Kasumi-1 (cell line): ENCODE measurements at places on chromosomes 7 and 10.
A peak's percentile ranks its signal among the peaks of the same experiment; 100 is the strongest.

GRCh38 chr7:107631588-107632491 lies 28.8 kb upstream of the SLC26A4 start:
- DNase-seq: no peak

GRCh38 chr7:47458057-47458456 lies 123.9 kb downstream of the TNS3 start:
- no peak for DNase-seq

DNA sequence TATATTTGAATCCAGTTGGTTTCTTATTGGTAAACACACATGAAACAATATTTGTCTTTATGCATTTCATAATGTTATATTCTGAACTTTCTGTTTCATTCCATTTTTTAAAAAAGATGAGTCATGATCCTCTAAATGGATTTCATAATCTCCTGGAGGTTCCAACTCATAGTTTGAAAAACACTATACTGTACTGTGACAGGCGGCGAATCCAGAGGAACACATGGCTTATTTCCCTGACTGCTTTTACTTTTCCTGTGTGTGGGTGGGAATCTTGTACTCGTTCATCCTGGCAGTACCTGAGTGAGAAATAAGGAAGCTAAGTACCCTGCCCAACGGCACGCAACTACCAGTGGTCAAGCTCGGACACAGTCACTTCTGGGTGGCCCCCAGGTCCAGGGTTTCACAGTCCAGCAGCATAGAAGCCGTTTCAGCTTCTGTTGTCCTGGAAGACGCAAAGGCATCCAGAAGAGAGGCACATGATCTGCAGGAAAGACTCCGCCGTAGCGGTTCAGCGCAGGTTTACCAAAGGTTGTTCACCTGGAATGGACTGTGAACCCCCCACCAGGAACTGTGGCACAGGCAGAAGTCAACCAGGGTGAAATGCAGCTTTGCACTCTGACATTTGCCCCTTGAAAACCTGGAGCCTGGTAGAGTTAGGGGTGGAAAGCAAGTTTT lies 117.7 kb downstream of the CCNY start:
- peak; percentile 56 for DNase-seq

DNA sequence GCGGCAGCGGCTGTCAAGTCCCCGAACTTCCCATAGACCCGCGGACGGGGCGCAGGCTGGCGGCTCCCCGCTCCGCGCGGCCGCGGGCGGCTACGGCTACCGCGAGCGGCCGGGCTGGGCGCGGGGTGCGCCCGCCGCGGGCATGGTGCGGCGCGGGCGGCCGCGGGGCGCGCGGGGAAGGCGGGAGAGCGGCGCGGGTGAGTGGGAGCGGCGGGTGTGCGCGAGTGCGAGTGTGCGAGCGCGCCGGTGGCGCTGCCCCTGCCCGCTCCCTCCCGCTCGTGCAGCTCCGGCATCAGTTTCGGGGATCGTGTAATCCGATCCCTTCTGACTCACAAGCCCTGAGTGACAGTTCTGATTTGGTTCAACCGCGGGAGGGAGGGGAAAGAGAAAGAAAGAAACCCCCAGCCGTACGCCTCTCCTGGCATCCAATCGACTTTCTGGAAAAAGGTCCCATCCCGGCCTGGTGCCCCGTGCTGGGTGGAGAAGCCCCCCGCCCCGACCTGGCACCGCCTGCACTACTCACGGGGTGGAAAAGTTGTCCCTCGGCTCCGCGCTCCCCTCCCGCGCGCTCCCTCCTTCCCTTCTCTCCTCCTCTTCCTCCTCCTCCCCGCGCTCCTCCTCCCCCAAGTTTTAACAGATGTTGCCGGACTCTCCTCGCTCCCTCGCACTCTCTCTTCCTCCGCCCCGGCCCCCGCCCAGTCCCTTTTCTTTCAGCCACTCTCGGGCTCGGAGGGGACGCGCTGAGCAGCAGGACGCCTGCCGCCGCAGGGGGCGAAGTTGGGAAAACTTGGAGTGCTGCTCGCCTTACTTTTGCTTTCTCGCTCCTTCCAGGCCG lies at the start of gene GLI3:
GLI3 (minus strand) TSS at position 234 of the 835 bp plus-strand sequence. CDS start 13,956 bp downstream, outside the sequence.
- DNase-seq: peak; percentile 84

GRCh38 chr10:94678475-94678874 lies 5.1 kb upstream of the CYP2C18 start:
- DNase-seq: no peak

DNA sequence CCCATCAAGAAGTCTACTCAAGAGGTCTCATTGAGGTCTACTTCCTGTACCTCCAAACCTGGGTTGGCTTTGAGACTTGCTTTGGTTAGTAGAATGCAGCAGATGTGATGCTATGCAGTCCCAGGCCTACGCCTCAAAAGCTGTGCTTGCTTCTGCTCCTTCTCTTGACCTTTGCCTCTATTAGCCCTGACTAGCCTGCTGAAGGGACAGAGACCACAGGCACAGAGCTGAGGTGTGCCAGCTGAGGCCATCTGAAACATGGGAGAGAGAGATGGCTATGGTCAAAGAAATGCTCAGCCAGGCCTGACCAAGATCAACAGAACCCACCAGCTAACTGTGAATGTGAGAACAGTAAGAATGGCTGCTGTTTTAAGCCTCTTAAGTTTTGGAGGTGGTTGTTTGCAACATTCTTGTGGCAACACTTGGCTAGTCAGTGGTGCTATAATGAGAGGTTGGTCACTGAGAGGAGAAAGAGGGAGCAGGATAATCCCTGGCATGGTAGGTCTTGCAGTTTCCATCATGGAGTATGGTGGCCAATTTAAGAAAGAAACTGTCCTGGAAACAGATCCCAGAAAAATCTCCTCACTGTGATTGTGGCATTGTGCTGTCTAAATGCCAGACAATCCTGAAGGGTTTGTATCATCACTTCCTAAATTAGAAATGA lies 176.1 kb upstream of the PHYHIPL start:
- no peak for DNase-seq

- DNase-seq: no peak
These were observed 217.8 kb downstream of the DNAJB6 start for GRCh38 chr7:157554393-157555238.

DNA sequence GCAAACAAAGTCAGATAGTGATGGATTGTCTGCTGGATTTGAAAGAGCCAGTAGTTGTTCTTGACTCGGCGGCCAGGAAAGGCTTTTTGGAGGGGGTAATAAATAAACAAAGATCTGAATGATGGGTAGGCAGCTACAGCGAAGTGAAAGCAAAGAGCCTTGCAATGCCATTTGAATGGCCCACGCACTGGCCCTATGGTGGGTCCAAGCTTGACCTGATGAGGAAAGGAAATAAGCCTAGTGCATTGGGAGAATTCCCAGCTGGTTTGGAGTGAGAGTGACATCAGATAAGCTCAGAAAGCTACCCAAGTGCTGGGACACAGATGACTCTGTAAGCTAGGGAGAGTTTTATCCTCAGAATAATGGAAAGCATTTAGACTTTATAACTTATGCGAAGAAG lies 365.2 kb downstream of the PLXDC2 start:
- DNase-seq: no peak

DNA sequence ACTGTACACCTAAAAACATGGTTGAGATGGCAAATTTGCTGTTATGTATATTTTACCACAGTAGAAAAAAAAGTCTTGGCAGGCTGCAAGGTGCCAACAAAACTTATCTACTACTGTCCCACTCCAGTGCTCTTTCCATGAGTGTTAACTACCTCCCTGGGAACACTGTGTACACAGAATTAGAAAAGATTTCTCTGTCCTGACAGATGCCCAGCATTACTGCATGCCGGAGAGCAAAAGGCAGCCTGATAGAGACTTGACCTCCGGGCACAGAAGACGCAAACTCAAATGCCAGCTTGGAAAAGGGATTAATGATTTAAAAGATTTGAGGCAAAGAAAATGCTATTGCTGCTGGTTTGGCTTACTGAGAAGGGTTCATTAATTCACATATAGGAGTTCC lies 228.8 kb downstream of the TMEM178B start:
- no peak for DNase-seq

DNA sequence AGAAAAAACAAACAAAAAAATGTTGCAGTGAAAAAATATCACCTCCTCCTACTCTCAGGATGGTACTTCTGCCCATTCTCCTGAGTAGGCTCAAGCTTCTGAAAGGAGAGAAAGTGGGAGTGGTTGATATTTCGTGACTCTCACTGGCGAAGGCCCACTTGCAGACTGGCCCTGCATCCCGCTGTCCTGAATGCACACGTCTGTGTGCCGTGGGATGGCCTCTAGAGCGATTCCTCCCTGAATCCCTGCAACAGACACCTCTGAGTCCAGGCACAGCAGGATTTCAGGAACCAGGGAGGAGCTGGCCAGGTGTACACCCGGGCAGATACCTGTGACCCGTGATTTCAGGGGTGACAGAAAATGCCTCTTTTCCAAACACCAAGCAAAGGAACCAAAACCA lies 319.2 kb downstream of the DPP6 start:
- DNase-seq: no peak

DNA sequence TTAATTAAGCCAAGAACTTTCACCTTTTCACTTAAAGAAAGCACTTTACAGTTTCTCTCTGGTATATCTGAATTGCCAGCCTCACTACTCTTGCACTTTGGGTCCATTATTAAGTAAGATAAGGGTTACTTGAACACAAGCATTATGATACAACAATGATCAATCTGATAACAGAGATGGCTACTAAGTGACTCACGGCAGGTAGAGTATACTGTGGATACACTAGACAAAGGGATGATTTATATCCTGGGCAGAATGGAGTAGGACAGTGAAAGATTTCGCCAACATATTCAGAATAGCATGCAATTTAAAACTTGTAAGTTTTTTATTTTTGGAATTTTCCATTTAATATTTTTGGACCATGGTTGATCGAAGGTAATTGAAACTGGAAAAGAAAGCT lies 34.3 kb upstream of the ITGB8 start:
- no peak for DNase-seq

- DNase-seq: no peak
These were observed 248.8 kb downstream of the ANKRD7 start for GRCh38 chr7:118473271-118473670.

DNA sequence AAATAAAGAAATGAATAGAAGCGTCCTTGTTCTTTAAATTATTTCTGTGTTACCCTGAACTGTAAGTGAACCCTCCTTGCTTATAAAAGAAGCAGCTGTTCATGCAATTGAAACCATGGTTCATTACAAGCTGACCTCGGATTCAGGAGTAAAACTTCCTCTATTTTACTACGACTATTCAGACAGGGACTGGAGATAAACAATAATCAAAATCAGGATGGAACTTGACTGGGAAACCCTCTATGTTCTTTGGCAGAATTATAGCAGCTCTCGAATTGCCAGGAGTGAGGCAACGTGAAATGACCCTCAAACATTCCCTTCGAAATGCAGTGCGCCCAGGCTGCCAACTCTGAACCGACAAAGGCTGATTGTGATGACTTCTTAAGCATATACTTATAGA lies 172.1 kb downstream of the CYP26A1 start:
- DNase-seq: peak; percentile 9

GRCh38 chr10:128571745-128572144 lies 445.5 kb upstream of the MKI67 start:
- no peak for DNase-seq

- DNase-seq: no peak
These were observed 78.6 kb downstream of the TNS3 start for GRCh38 chr7:47503281-47503680.

- DNase-seq: no peak
These were observed 837.7 kb downstream of the REEP3 start for GRCh38 chr10:64358907-64359306.

- DNase-seq: no peak
These were observed 108.7 kb downstream of the PLCE1 start for GRCh38 chr10:94102436-94102835.

DNA sequence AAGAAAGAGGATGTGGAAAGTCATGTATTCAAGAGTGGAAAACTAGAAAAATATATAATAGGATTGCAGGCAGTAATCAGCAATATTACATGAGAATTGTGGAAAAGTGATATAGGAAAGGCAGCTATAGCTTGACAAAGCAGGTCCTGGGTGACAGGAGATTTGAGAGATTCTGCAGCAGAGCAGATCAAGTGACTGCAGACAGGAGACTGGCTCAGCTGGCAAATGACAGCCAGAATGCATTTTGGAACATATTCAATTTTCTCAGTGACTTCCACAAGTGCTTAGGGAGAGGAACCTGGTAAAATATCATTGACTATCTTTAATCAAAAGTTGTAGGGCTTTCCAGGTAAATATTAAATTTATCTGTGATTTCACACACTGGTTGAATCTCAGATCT lies 260.5 kb upstream of the CACNA2D1 start:
- DNase-seq: no peak

GRCh38 chr7:104971290-104972071 lies 42.5 kb upstream of the KMT2E start:
- DNase-seq: no peak

- DNase-seq: no peak
These were observed 9.8 kb upstream of the MAFK start for GRCh38 chr7:1520539-1521234.

DNA sequence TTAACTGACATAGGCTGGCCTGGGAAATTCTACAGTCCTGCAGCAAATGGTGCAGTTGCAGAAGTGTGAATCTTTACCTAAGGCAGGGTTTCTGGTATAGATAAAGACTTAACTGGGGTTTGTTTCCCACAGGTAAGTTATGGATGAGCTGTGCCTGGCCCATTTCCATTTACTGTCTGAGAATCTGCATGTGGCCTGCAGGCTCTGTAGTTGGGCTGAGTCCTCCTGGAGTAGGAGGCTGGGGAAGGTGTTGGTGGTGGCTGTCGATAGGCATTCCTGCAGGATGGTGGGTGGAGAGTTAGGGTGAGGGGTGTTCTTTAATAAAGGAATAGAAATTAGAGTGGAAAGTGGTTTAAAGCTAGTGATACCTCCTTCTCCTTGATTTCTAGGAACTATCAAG lies 193.5 kb downstream of the AUTS2 start:
- no peak for DNase-seq

- DNase-seq: peak; percentile 17
These were observed 1245.7 kb upstream of the SORCS1 start for GRCh38 chr10:108410236-108410635.

DNA sequence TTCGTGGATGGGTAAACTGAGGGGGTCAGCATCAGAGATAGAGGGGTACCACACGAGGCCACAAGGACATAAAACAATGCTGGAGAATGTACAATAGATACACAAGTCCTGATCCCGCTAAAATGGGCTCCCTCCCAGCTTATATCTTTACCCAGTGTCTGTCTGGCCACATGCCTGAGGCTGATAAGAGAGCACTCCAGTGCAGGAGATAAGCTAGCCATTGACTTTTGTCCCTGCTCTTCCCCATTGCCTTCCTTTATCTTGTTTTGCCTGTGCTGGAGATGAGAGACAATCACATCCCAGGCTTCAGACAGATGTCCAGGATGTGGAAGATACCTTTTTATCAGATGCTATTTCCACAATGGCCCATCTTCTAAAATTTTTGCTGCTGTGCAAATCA lies 6.0 kb downstream of the GAD2 start:
- no peak for DNase-seq

GRCh38 chr10:25982107-25982506 lies 48.1 kb downstream of the MYO3A start:
- no peak for DNase-seq

- no peak for DNase-seq
These were observed 421.6 kb downstream of the RPS24 start for GRCh38 chr10:78455236-78455635.
